ENCODE measurements at places on chromosomes 1 and 21. TPM values are rescaled to one million over a fixed set of nuclear protein-coding genes. Genes with fewer than 3 reads are reported as not detected.
A peak's percentile ranks its signal among the peaks of the same experiment; 100 is the strongest.

CBS gene
- total RNA-seq: 26.1 TPM

DNA sequence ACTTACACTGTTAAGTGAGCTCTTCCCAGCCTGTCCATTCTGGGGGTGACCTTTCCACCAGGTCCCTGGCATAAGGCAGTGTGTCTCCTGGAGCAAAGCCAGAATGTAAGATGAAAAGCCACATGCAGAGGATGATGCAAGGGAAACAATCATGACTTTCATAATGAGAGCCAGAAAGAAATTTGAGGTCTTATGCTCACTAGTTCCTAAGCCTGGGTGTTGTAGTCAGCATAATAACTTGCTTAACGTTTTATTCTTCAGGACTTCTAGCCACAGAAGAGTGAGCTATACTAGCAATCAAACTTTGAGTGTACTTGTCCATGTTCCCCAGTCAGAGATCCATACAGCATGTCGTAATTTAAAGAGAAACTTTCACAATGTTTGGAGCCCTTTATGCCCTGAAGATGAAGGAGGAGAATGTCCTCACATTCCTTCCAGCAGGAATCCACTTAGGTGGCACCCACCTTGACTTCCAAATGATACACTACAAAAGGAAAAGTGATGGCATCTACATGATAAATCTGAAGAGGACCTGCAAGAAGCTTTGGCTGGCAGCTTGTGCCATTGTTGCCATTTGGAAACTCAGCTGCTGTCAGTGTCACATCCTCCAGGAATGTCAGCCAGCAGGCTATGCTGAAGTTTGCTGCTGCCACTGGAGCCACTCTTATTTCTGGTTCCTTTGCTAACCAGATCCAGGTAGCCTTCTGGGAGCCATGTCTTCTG, 60.5 kb upstream of the FOXD3 start:
- H3K27me3 ChIP-seq: no peaks in the 10 kb centered on the region
- H3K36me3 ChIP-seq: no peaks in the 10 kb centered on the region
- DNase-seq: no peak

CD84 gene
- total RNA-seq: 0.29 TPM

DNA sequence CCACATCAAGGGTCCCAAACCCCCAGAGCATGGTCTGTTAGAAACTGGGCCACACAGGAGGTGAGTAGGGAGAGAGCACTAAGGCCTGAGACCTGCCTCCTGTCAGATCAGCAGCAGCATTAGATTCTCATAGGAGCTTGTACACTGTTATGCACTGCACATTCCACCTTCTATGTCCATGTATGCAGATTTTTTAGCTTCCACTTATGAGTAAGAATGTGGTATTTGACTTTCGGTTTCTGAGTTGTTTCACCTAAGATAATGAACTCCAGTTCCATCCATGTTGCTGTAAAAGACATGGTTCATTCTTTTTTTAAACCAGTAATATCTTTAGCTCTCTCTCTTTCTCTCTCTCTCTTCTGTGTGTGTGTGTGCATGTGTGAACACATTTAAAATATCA, 663 bp upstream of the GBP6 start:
- H3K4me3 ChIP-seq: no peak overlapping the region
- no peak overlapping the region for H3K27ac ChIP-seq
- H3K4me1 ChIP-seq: no peaks in the 10 kb centered on the region
- no peak for DNase-seq

RORC gene
- not detected for total RNA-seq

- DNase-seq: no peak
- H3K36me3 ChIP-seq: peaks cover 13% of the 10 kb centered on the region
- H3K27me3 ChIP-seq: no peaks in the 10 kb centered on the region
- H3K4me3 ChIP-seq: no peak overlapping the region
Measured at GRCh38 chr1:247297263-247298123, 34.2 kb downstream of the ZNF496 start.

DNA sequence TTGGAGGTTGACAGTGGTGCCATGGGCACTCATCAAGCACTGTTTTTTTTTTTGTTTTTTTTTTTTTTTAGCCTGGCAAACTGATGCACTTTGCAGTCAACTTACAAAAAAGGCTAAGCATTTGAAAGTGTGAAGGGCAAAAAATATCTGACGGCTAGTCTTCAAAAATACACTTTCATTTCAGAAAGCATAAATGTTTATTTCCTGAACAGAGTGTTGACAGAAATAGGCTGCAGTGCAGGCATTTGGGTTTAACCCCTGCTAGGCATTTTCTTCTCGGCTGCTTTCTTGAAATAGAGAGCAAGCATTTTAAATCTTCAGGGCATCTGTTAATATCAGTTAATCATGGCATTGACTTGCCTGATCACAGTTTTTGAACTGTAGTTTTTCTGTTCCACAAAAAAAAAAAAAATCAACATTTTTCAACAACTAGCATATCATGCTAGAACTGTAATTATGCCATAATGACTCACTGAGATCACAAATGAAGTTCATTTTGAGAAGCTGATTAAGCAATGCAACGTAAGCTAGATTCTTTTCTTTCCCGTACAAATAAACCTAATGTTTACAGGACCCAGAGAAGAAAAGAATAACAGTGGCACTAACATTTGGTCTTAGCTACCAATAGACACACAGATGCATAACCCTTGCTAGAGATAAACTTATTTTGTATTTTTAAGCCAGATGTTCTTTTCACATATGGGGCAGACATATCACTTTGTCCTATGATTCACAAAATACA, 100.4 kb upstream of the USH2A start:
- H3K27me3 ChIP-seq: no peaks in the 10 kb centered on the region
- no peaks in the 10 kb centered on the region for H3K36me3 ChIP-seq
- H3K4me1 ChIP-seq: no peaks in the 10 kb centered on the region
- no peak overlapping the region for H3K27ac ChIP-seq
- peak; percentile 39 for DNase-seq

Data from osteoblast (primary cell).